Tongue (tissue), 3 donors: ENCODE measurements at places on chromosomes 5 and 9. TPM values are rescaled to one million over a fixed set of nuclear protein-coding genes. Genes with fewer than 3 reads are reported as not detected.
A peak's percentile ranks its signal among the peaks of the same experiment; 100 is the strongest.

The OGN gene
- 195 TPM for total RNA-seq

The FANCG gene
- total RNA-seq = 18.3 TPM

The FRMD3 gene
- total RNA-seq = 33.2 TPM

The STKLD1 gene
- 0.41 TPM for total RNA-seq

The TAF7 gene
- 93.2 TPM for total RNA-seq

The DCAF12 gene
- total RNA-seq = 26.3 TPM

DNA sequence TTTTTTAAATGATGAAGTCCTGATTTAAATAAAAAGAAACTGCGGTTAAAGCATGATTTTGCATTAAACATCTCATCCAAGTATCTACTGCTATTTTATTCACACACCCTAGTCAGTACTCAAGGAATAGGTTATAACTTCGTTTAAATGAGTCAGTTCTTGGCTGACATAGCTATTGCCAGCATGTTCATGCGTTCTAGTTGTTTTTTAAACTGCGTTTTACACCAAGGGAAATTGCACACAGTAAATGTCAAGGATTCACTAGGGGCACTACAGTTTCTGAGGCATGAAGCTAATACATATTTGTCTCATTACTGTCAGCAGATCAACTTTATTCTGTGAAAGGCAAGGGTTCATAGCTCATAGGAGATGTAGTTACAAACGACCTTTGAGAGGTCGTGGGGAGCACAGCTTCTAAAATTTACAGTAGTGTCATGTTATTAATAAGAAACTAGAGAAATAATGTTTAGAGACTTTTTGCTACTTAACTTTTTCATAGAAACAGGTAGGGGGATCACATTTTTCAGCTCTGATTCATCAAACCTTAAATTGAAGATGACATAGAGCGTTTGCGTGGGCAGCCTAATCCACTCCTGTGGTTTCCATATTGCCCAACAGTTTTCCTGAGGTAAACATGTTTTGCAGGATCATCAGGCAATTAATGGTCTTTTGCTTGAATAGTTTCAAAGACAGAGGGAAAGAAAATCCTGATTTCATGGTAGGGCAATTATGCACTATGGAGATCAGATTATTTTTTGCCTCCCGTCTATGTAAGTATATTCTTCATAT lies 2222.7 kb upstream of the WWC1 start:
- no peak for DNase-seq

DNA sequence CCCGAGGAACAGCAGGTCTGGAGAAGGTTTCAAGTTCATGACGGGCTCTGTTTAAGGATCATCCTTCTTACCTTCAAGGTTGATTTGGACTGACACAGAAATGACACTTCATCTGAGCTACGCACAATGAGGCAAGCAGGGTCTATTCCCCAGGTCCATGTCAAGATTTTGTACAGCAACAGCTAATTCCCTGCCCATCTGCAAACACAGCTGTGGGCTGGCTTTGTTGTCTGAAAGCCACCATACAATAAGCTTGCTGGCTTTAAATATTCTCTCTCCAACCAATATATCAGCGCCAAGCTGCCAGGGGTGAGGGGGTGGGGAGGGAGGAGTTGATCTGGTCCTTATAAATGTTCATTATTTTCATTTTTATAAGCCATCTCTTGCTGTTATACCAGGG lies 92.0 kb downstream of the OTULIN start:
- DNase-seq = no peak

- peak; percentile 29 for DNase-seq
Observed at GRCh38 chr5:93704996-93705395, 36.4 kb downstream of the POU5F2 start.

DNA sequence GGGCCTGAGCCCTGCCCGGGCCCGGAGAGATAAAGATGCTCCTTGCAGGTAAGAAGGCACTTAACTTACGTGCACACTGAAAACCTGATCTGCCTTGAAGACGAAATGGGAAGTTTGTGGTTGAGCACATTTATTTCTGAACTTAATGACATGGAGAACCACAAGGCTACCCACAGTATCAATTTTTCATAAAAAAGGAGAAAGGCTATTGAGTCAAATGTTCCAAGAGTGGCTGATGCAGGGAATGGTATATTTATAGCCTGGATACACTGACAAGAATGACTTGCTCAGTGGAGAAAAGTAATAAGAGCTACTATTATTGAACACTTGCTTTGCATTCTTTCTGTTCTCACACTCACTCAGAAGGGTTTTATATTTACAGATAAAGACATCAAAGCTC lies 419.3 kb downstream of the ACTL7B start:
- no peak for DNase-seq

- DNase-seq = no peak
Observed at GRCh38 chr9:101792475-101792874, 54.0 kb upstream of the GRIN3A start.

- DNase-seq = no peak
Observed at GRCh38 chr5:172768573-172769341, 2.2 kb downstream of the DUSP1 start.

GRCh38 chr9:32704343-32704742 lies 68.9 kb upstream of the TAF1L start:
- DNase-seq = no peak

GRCh38 chr5:73419465-73420390 lies 28.8 kb downstream of the FOXD1 start:
- DNase-seq = peak; percentile 89

GRCh38 chr5:180084638-180085561 lies 13.3 kb upstream of the RNF130 start:
- DNase-seq = peak; percentile 18

GRCh38 chr5:133205204-133205603 lies 153.4 kb downstream of the HSPA4 start:
- DNase-seq = no peak

DNA sequence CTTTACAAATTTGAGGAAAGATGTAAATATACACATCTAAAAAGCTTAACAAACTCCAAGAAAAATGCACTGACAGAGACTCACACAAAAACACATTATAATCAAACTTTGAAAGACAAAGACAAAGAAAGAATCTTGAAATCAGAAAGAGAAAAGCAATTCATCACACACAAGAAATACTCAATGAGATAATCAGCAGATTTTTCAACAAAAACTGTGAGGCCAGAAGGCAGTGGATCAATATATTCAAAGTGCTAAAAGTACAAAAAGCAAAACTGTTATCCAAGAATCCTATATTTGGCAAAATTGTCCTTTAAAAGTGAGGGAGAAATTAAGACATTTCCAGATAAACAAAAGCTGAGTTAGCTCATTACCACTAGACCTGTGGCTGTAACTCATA lies 6.1 kb downstream of the TPD52L3 start:
- no peak for DNase-seq

- DNase-seq = no peak
Observed at GRCh38 chr5:123441408-123441807, 18.2 kb upstream of the CEP120 start.

DNA sequence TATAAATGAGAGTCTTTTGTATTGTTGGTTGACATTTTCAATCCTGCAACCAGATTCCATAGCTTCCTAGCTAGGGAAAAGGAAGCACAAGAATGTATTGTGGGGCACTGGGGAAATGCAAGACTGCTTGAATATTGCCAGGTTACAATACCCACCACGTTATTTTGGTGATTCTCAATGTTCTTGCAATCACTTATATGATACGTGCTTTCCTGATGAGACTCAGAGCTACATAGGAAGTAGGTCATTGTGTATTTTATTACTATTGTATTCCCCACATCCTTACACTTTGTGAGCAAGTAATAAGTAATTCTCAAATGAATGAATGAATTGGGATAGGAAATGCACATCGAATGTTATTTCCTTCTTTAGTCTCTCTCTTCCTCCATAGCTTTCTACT lies 217.1 kb upstream of the CD180 start:
- DNase-seq = no peak

DNA sequence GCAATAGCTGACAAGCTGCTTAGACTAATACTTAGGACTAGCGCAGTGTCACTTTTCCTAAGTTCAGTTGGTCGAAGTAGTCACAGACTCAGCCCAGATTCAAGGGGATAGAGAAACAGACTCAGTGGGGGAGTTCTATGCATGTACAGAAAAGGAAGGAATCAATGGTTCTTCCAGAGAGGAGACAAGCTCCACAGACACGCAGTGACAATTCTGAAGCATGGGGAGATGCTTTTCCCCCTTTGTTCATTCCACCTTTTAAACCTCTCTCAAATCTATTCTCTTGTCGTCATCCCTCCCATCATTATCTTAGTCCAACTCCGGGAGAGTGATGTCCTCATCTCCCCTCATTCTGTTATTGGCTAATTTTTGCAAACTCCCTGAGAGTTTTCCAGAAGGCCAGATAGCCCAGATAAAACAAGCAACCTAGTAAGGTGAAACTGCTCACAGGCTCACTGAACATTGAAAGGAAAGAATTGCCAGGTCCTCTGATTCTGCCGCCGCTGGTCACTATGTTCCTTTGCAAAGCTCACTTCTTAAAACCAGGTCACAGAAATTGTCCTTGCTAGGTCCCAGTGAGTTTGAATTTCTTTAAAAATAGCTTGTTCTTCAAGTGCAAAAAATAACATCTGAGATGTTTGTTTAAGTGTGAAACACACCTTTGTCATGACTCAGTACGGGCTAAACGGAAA lies 13.4 kb upstream of the STRBP start:
- no peak for DNase-seq

DNA sequence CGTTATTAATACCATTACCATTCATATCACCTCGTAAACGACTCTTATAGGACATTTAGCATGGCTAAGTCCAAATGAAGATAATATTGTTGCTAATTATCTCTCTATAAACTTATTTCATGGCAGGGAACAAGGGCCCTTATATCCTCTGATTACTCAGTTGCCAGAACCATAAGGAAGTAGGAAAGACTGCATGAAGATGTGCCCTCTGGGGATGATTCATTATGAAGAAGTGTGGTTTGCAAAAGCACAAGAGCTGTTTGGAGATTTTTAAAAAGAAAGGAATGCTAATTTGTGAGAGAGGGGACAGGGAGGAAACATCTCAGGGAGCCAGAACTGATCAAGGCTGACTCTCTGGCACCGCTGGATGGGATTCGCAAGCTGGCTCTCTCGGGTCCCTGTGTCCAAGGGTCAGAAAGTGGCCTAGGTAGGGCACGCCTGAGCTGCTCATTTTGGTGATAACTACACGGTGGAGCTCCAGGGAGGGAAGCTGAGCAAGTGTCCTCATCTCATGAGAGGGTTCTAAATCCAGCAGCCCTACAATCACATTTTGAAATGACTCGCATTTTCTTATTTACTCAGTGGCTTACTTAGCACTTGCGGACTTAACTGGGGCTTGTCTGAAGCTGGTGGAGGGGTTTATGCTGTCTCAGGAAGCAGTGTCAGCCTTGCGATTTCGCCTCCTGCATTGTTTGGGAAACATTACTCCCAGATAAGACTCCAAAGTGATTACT lies 136.8 kb downstream of the C5orf15 start:
- no peak for DNase-seq
